ENCODE measurements at places on chromosomes 1 and 21.
A peak's percentile ranks its signal among the peaks of the same experiment; 100 is the strongest.

DNA sequence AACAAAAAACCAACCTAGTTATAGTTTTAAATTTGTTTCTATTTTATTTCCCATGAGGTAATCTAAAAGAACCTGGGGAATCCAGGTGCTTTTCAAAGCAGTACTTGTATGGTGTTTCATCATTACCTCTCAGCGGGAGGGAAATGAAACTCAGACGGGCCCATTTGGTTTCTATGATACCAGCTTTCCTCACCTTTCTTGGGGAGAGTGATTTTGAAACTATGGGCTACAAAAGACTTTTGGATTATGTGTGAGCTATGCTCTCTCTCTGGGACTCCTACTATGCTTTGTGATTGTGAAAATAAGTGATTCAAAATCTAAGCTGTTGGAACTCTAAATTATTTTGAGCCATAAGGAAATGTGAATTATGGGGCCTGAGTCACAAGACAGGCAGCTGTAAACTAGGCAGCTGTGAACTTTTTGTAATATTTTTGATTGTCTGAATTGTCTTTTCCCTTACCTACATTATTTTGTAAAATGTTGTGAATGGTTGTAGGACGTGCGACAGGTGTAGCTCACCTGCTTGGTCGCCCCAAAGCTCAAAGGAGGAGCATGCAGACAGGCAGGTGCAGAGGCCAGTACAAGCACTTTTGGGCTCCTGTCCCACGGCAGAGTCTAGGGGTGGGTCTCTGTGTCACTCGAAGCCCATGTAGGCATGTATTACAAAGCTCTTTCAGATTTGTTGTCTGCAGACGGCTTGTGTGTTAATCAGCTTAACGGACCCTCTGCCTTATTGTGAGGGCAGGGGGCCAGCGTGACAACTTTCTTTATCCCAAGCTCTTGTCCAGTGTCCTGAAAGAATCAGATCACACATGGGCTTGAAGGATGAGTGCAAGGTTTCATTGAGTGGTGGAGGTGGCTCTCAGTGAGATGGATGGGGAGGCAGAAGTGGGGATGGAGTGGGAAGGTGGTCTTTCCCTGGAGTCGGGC is 64.8 kb upstream of the BACH1 start:
- no peak for DNase-seq

GRCh38 chr21:45055861-45056260 is 18.5 kb upstream of the ADARB1 start:
- no peak for DNase-seq

DNA sequence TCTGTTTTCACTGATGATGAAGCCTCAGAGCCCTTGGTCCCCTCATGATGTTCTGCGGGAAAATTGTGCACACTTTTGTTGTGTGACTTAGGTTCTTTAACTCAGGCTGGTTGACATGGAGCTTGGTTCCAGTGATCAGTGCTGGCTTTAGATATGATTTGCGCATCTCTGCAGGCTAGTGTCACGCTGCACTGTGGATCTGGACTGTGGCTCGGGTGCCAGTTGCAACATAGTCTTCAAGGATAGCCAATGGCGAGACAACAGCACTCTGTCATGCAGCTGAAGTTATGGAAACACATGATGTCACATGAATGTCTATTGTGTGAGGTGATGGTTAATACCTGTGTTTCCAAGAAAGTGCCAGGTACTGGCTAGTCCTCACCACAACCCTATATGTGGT is 56.7 kb downstream of the DDR2 start:
- DNase-seq = no peak

- no peak for DNase-seq
These were observed 399.5 kb downstream of the LMO4 start for GRCh38 chr1:87728169-87728568.

DNA sequence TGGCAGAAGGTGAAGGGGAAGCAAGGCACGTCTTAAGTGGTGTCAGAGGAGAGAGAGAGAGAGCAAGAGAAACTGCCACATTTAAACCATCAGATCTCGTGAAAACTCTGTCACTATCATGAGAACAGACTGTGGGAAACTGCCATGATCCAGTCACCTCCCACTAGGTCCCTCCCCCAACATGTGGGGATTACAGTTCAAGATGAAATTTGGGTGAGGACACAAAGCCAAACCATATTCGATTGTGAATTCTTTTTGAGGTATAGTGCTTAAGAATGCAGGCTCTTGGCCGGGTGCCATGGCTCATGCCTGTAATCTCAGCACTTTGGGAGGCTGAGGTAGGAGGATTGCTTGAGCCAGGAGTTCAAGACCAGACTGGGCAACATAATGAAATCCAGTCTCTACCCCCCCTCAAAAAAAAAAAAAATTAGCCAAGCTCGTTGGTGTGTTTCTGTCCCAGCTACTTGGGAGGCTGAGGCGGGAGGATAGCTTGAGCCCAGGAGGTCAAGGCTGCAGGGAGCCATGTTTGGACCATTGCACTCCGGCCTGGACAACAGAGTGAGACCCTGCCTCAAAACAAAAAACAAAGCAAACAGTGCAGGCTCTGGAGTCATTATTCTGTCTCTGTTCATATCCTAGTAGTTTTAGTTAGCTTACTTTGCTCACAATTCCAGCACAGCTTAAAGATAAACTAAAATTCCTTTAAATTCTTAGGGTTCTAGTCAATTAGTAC is 6.0 kb downstream of the ZCCHC17 start:
- DNase-seq = no peak

DNA sequence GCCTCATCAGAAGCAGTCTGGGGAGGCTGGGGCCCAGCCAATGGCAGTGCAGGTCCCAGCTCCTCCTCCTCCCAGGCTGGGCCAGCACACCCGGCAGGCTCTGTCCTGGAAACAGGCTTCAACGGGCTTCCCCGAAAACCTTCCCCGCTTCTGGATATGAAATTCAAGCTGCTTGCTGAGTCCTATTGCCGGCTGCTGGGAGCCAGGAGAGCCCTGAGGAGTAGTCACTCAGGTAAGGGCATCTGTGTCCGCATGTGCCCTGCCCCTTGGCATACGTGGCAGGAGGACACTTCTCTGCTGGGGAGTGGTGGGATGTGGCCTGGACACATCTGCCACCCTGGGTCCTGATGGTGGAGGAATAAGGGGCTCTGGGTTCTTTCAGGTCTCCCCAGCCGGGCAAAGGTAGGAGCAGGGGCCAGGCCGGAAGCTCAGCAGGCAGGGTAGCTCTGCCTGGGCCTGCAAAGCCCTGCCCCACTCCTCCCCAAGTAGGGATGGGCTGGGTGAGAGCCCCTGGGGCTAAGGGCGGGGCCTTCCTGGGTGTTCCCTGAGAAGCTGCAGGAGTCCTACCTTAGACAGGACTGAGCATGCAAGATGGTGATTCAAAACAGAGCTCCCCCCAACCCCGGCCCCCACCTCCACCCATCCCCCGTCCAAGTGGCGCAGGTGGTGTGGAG is at the start of gene GJB5:
TSS of gene GJB5 (plus strand) at position 84 of the 674 bp plus-strand sequence. CDS start 2,284 bp downstream, outside the sequence.
- no peak for DNase-seq

- no peak for DNase-seq
These were observed 55.0 kb downstream of the COL24A1 start for GRCh38 chr1:86101616-86102015.

DNA sequence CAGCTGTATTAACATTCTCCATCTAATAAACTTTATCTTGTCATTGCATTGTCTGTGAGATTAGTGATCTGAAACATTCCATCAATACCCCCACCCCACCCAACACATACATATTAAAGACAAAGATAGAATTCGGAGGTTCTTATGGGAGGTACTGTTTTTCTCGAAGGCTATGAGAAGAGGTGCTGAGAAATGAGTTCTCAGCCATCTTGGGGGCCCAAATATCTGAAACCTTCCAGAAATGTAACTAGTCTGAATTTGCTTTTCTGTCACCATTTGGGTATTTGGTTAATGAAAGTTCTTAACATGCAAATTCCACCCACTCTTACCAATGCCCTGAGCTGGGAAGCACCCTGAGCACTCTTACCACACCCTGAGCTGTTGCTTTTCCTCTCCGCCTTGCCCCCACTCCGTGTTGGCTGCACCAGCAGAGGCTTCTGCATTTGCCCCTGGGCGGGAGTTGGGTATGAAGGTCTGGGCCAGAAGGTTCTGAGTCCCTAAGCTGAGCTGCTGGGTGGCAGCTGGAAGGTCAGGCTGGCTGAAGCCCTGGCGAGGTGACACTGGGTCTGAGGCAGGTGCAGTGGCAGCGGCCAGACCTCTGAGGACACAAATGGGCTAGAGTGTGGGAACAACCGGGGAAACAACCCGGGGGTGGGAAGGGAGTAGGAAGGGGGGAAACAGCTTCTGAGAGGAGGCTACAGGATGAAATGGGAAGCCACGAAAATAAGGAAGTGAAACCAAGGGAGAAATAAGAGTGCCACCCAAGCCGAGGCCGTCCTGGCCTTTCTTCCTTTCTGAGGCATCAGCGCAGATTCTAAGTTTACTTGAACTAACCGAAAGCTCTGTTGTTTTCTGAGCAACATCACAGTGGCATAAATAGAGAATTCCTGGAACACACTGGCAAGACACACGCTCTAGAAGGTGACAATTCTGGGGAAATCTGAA is 26.3 kb upstream of the IER5 start:
- DNase-seq = no peak

DNA sequence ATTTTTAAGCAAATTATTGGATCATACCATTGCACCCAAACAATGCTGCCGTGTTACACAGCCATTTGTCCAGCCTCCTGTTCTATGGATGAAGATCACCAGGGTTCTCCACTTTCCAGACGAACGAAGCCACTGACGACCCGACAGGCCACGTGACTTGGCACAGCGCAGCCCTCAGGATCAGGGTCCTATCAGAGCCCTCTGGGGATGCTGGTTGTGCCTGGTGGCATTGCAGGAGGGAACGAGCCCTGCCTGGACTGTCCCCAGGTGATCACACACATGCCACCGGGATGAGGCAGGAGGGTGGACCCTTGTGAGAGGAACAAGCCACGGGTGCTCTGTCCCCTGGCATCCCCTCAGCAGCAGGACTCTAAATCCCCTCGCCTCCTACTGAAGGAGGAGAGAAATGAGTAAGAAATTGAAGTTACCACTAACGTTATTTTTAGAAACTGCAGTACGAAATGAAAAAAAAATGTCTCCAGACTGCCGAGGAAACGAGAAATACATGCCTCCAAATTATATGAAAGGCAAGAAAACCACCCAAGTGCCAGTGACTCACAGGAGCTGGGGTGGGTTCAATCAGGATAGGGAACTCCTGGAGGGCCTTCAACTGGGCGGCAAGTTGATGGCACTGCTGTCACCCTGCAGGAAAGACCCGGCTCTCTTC is 58.7 kb upstream of the PDE9A start:
- no peak for DNase-seq

DNA sequence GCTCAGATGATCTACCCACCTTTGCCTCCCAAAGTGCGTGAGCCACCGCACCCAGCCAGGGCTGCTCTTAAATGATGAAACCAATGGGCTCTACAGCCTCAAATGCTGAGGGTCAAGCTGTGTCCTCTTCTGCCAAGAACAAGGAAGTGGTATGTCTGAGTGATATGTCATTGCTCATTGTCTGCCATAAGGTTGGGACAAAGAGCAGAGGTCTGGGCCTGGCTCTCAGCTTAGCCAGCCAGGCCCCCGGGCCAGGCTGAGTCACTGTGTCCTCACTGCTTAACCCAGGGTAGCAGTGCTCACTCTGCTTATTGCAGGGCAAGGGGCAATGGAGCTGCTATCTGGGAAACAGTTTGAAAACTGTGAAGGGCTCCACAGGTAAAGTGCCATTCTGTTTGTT is 8.3 kb upstream of the ETS2 start:
- DNase-seq = no peak

DNA sequence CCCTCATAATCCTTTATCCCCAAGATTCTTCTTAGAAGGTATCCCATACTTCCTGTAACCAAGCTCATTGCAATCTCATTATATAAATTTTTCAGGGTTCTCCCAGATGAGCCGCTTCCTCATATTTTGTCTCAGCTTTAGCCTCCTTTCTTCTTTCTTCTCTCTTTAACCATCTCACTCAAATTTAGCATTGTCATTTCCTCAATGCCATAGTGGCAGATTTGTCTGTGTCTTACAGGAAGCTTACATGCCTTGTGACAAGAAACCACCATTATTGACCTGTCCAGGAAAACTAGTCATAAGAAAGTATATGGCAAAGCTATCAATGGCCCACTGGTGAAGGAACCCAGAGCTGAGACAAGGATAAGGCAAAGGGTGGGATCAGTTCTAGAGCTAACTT is 6.0 kb upstream of the FCRL2 start:
- DNase-seq = no peak

GRCh38 chr1:7650801-7651200 is 120.3 kb upstream of the VAMP3 start:
- no peak for DNase-seq

GRCh38 chr1:26727476-26727875 is 31.7 kb downstream of the ARID1A start:
- DNase-seq = no peak

DNA sequence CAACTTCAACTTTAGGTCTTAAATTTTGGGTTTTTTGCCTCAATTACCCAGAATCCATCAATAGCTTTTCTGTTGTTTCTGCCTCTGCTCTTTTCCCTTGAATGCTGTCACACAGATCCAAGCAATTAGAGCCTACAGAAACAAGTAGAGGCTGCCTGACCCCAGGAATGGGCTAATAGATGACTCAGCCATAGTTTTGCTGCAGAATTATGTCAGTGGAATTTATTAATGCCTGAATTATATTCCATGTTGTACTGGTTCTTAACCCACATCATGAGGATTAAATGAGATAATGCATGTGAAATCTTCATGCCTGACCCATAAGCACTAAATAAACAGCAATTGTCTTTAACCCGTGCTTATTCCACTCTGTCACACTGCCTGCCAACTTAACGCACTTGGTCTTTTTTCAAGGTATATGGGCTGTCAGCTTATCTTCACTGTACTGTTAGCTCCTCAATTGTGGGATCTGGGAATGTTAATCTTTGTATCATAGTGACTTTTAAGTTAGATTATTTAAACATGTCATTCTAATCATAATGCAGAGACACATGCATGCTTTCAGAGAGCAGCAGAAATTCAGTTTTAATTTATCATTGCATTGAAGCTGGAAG is 213.3 kb downstream of the ROR1 start:
- DNase-seq = no peak

DNA sequence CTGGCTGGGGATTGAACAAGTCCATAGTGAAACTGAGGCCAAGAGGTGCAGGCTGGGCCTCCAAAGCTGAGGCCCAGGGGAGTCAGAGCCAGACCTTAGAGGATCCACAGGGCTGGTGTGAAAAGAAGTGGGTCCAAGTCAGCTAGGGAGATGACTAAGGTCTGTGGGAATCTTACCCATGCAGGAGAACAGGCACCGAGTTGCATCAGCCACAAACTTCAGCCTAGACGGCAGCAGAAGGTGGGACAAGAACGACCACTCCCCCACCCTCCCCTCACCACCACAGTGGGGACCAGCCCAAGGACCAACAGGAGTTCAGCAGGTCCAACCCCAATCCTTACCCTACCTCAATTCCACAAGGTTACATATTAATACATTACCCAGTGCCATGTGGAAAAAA is 282.3 kb downstream of the TTLL7 start:
- DNase-seq = no peak

DNA sequence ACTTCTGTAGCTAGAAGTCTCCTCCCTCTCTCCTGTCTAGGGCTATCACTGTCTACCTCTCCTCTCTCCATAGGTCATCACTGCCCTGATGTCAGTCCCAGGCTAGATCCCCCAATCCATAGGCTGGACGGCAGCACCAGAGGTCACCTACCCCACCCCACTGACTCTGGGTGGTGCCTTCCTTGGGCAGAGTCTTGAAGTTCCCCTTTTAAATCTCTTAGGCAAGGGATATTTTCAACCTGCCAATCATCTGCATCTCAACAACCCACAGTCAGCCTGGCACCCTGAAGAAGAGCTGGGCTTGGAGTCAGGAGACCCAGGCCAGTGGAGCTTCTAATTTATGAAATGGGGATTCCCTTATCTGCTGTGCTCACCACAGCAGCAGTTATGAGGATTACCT is 13.2 kb downstream of the MYBPH start:
- DNase-seq = no peak

GRCh38 chr1:5509664-5510452 is 482.4 kb downstream of the NPHP4 start:
- DNase-seq = peak; percentile 63
